ENCODE measurements at places on chromosomes 16 and 17.

GRCh38 chr16:11276896-11277593 lies 765 bp upstream of the PRM2 start:
- no peak for DNase-seq

- no peak for DNase-seq
Measured at GRCh38 chr17:19387921-19388521, 1.0 kb upstream of the MFAP4 start.

DNA sequence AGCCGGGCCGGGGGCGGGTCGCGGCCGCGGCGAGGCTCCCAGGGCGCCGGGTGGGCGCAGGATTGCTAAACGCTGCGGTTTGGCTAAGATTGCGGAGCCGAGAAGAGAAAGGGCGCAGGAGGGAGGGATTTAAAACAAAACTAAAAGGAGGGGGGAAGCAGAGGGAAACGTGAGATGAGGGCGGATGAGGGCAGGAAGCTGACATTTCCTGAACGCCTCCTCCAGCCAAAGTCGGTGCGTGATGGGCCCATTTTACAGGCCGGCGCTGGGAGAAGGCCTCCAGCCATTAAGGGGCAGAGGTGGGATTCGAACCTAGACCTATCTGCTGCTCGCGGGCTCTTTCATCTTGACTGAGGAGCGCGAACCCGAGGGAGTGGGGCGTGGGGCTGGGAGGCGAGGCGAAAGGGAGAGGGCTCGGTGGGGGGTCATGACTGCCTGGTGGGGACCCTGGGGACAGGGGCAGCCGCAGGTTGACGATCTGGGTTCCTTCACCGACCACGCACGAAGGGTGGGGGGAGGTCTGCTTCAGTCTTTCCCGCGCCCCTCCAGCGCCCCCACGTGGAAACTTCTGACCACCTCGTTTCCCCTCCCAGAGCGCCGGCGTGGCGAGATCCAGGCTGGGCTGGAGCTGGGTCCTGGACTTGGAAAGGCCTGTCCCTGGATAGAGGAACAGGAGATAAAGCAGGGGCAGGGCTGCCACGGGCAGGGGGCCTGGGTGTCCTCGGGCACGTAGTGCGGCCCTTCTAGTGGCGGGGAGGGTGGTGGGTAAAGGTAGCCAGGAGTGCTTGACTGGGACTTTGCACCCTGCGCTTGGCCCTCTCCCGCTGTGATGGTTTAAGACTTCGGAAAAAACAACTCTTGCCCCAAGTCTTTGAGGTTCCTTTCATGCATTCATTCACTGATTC lies 3.8 kb upstream of the TAC4 start:
- DNase-seq = no peak

DNA sequence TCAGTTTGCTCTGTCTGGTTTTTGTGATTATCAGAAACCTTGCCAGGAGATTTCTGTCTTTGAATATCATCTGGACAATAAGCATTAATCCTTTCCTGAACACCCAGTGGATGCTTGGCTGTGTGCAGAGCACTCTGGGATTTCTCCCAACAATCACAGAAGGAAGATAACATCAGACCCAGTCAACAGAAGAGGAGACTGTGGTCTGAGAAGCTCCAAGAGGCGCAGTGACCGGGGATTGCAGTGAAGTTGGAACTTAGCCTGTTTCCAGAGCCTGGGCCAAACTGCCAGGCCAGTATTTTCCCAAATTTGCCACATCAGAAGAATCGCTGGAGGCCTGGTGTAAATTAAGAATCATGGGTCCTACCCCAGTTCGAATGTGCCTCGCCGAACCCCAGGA lies 264.7 kb downstream of the C16orf95 start:
- no peak for DNase-seq

GRCh38 chr16:8959921-8960787 lies 3.6 kb downstream of the USP7 start:
- DNase-seq = no peak

DNA sequence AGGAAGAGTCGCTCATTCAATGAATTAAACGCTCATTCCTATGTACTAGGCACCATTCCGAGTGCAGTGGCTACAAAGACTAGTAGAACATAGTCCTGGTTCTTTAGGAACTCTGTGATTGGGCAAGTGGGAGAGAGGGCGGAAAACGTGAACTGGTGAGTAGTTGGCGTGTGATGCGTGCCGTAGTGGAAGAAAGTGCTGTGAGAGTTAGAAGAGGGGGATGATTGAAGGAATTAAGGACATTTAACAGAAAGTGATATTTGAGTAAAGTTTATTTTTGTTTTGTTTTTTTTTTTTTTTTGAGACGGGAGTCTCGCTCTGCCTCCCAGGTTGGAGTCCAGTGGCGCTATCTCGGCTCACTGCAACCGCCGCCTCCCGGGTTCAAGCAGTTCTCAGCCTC lies 7.9 kb upstream of the SLFN14 start:
- no peak for DNase-seq

GRCh38 chr16:56109994-56110393 lies 81.3 kb upstream of the GNAO1 start:
- DNase-seq = no peak

- no peak for DNase-seq
Measured at GRCh38 chr17:73304971-73305812, 6.6 kb downstream of the CDC42EP4 start.

DNA sequence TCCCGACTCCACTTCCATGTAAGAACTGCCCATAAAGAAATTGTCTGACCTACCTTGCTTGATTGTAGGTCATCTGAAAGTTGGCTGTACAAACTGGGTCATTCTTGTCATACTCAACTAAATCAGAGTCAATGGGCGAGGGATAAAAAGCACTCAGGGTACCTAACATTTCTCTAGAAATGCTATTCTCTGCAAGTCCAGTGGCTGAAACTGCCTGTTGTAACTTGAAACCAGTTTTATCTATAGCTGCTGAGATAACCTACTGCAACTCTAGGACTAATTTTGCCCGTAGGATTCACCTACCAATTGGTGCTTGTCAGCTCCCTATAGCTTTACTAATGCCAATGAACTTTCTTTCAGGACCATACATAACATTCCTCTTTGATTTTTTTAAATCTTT lies 100.1 kb upstream of the GRIN2A start:
- DNase-seq = no peak

DNA sequence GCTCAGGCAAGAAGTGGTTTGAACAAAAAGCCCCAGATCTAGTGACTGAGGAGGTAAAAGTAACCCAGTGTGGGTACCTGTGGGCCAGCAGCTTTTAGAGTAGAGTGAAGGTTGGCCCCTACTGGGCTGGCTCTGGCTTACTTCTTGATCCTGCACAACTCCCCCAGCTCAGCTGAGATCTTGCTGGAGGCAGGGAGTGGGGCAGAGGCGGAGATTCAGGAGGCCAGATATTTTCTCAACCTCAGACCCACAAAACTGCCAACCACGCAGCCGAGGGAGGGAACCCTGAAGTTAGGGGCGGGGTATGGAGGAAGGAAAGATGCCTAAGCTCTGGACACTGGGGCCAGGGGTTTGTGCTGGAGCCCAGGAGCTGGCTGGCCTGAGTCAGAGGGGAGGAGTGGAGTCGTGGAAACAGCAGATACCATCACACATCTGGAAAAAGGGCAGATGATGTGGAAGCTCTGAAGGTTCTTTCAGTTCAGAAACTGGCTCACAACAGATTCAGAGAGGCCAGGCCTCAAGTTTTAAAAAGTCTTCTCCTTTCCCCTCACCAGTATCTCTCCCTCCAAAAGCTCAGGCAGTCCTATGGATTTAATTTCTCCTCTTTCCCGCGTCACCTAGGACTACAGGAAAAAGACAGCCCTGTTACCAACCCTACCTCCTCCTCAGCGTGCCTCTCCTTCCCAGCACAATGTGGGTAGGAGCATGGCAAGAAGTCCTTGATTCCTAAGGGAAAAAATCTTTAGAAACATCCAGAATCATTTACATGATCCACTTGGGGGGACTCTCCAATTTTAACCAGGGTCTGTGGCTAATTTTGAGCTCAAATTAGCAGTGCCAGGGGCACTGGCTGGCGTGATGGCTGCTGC lies 48.1 kb downstream of the MYO18A start:
- DNase-seq = no peak

GRCh38 chr16:28059841-28060575 lies 3.5 kb downstream of the GSG1L start:
- no peak for DNase-seq

DNA sequence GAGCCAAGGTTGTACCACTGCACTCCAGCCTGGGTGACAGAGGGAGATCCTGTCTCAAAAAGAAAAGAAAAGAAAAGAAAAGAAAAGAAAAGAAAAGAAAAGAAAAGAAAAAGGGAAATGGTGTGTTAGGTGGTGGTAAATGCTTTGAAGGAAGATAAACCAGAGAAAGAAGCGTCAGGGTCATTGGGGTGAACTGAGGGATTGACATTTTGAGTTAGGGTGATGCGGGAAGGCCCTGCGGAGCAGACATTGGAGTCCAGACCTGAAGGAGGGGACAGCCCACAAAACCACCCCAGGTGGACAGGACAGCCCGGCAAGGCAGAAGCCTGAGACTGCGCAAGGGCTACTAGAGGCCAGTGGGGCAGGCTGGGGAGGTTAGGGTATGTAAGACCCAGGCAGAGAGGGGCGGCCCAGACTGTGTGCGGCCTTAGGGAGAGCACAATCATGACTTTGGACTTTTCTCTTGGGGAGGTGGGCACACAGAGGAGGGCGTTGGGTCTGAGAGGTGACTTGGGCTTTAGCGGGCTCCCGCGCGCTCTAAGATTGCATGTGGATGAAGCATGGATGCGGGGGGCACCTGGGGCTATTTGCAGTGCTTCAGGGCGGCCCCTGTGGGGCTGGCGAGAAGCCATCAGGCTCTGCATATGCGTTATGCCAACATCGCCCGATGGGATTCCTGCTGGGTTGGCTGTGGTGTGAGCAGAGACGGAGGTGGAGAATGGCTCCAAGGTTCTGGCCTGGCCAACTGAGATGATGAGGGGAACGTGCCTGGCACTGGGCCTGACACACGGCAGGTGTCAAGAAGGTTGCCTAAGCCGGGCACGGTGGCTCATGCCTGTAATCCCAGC lies 3.3 kb upstream of the GAA start:
- no peak for DNase-seq

Data from cerebellar nuclear complex (tissue), 1 donor.